Ovary (tissue), 10 donors: ENCODE measurements at places on chromosomes 7 and 10. TPM values are rescaled to one million over a fixed set of nuclear protein-coding genes. Genes with fewer than 3 reads are reported as not detected.

NRP1 gene
- total RNA-seq, result 109 TPM

DNA sequence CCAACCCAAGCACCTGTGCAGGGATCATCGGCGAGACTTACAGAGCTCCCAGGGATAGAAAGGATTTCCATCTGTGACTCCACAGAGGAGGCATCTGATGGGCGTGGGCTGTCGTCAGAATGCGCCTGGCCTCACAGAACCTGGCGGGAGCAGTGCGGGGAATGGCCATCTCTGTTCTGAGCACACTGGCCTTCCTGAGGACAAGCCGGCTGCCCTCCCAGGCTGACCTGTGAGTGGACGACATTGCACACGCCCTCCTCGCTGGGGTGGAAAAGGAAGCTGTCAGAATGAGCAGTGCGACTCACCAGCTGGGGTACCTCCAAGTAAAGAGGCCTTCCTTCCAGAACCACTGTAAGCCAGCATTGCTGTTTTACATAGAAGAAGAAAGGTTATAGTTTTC, 234.6 kb upstream of the PITRM1 start:
- no peak for DNase-seq

GRCh38 chr10:28807760-28808613, 130.7 kb downstream of the BAMBI start:
- DNase-seq, result no peak

- no peak for DNase-seq
Observed at GRCh38 chr7:106485031-106485551, 175.9 kb downstream of the CCDC71L start.

GRCh38 chr10:33273295-33274002, 61.0 kb downstream of the NRP1 start:
- peak; percentile 74 for DNase-seq

DNA sequence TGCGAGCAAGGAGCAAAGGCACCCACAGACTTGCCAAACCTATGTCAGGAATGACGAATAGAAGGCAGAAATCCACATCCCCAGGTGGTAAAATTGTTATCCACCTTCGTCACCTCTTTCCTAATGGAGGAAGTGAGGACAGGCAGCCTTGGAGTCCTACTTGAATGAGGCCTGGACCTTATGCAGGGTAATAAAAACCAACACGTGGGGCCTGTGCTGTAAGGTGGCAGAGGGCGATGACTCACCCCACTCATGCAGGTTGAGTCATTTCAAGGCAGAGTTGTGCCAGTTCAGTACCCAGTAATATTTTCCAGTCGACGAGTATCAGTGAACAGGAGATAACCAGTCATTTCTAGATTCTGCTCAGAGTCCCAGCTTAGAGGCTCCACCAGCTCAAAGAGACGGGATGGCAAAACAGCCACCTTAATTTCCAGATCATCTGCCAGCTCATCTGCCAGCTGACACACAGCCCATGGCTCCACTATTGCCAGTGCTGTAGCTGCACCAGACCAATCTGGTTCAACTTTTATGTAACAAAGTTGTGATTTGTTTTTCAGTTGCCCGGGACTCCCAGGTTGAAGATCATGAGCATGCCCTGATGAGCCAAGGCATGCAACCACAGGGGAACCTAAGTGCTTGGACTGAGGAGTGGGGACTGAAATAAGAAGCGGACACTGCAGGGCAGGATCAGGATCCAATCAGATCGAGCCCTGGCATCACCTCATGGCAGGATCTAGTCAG, 176.2 kb upstream of the ITGB1 start:
- no peak for DNase-seq

GRCh38 chr7:16944936-16945335, 63.2 kb upstream of the AGR3 start:
- no peak for DNase-seq

RTKN2 gene
- total RNA-seq, result 0.17 TPM

- DNase-seq, result no peak
Observed at GRCh38 chr7:19464241-19464640, 244.6 kb downstream of the POLR1F start.

DNA sequence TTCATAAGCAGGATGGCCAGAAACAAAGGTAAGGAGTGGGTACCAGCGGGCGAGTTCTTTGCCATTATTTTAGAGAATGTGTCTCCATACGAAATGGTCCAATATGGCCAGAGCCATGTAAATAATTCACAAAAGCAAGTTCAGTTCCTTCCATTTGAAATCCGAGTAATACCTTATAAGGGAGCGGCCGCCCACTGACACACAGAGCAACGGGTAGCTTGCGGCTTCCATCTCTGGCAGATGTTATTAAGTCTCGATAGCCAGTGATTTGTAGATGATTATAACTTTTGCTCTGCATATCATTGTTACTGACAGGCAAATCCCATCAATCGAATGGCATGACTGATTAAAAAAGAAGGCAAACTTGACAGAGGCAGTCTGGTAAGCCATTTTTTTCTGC, 63.2 kb downstream of the GFRA1 start:
- no peak for DNase-seq

DNA sequence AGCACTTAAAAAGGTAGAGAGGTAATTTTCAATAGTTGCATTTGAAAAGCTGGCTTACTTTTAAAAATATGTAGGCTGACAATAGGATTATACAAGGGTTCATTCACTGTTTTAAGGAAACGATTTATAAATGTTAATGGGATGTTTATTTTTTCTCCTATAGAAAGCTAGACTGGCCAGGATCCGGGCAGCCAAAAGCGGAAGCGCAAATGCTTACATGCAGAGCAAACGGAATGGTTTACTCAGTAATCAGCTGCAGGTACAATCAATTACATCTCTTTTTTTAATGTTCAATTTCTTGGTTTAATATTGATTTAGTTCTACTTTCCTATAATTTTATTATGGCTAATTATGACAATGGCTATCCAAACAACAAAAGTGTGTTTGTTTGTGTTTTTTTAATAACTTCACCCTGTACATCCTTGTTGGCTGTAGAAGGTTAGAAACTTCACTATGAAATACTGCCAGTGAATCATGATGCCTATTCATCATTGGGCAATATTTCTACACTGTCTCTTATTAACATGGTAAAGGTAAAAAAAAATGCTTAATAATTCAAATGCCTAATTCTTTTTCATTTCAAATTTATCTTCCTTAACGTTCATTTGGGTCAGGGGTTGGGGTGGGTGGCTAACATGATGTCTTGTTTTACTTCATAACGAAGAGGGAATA, 116.4 kb downstream of the TSPAN12 start:
- no peak for DNase-seq

- DNase-seq, result no peak
Observed at GRCh38 chr7:42746214-42746613, 165.7 kb downstream of the C7orf25 start.

CASP7 gene
- 18.3 TPM for total RNA-seq

GRCh38 chr10:103123282-103124024, 69.6 kb downstream of the NT5C2 start:
- DNase-seq, result no peak

DNA sequence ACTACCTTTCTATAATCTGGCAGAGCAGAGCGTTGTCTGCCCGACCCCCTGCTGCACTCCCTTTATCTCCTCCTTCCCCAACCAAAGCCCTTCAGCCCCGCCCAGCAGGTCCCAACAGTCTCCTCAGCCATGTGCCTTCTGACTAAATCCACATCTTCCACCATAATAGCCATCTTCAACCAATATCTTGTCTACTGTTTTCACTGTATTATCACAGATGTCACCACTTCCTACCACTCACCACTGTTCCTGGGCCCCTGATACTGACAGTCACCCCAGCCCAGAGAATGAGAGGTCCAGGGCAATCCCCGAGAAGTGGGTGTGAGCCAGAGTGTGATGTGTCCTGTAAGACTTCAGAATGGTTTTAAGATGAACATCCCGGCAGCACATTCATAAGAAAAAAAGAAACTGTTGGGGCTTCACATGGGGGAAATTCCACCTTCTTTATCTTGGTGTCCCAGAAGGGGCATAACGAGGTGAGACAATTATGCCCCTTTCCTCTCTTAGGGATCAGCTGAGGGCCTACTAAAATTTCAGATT, 25.3 kb downstream of the CCDC6 start:
- DNase-seq, result no peak

DNA sequence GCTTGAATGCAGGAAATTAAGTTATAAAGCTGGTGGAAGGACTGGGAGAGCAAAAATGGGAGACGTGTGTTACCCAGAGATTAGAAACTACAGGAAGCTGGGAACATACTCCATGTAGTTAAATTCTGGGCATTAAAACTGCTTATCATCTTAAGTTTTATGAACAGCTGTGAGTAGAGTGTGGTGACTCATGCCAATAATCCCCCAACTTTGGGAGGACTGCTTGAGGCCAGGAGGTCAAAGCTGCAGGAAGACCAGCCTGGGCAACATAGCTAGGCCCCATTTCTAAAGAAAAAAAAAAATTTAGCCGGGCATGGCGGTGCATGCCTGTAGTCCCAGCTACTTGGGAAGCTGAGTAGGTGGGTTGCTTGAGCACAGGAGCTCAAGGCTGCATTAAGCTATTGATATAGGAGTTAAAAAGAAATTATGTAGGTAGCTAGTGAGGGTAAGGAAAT, 56.2 kb upstream of the SEPHS1 start:
- no peak for DNase-seq

DNA sequence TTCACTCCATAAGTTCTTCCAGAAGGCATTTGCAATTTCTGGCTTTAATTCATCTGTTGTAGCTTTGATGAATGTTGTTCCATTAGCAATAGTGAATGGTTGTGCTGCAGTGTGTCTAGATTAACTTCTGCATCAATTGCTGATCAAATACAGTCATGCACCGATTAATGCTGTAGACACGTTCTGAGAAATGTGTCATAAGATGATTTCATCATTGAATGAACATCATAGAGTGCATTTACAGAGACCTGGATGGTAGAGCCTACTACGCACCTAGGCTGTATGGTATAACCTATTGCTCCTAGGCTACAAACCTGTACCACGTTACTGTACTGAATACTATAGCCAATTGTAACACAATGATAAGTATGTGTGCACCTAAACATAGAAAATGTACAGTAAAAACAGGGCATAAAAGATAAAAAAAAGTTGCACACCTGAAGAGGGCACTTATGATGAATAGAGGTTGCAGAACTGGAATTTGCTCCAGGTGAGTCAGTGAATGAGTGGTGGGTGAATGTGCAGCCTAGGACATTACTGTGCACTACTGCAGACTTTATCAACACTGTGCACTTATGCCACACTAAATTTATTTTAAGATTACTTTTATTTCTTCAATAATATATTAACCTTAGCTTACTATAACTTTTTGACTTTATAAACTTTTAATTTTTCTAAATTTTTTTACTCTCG, 170.7 kb downstream of the HERPUD2 start:
- DNase-seq, result no peak

FOXK1 gene
- total RNA-seq, result 37.5 TPM

AZGP1 gene
- total RNA-seq, result 0.34 TPM

- no peak for DNase-seq
Observed at GRCh38 chr10:99908512-99908911, 101.2 kb downstream of the DNMBP start.

- no peak for DNase-seq
Observed at GRCh38 chr10:50883629-50884028, 1.8 kb downstream of the A1CF start.

PARD3 gene
- total RNA-seq, result 43.1 TPM

DNA sequence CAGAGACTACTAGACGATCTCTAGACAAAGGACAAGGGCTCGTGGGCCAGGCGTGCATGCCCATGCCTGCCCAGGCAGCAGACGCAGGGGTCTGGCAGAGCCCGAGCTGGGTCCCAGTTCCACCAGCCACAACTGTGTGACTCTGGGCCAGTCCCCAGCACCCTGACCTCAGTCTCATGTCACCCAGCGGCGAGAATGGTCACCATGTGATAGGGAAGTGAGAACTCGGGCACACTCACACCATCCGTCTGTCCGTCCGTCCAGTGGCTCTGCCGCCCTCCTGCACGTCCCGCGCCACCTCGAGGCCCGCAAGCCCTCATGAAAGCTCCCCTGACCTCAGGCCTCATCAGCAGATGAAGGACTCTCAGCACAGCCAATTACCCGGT, 280.0 kb downstream of the ELFN1 start:
- DNase-seq, result no peak

CYP3A5 gene
- 2.9 TPM for total RNA-seq

- no peak for DNase-seq
Observed at GRCh38 chr7:138864667-138865066, 66.7 kb upstream of the ATP6V0A4 start.

- no peak for DNase-seq
Observed at GRCh38 chr7:35738889-35739288, 44.0 kb upstream of the HERPUD2 start.

DNA sequence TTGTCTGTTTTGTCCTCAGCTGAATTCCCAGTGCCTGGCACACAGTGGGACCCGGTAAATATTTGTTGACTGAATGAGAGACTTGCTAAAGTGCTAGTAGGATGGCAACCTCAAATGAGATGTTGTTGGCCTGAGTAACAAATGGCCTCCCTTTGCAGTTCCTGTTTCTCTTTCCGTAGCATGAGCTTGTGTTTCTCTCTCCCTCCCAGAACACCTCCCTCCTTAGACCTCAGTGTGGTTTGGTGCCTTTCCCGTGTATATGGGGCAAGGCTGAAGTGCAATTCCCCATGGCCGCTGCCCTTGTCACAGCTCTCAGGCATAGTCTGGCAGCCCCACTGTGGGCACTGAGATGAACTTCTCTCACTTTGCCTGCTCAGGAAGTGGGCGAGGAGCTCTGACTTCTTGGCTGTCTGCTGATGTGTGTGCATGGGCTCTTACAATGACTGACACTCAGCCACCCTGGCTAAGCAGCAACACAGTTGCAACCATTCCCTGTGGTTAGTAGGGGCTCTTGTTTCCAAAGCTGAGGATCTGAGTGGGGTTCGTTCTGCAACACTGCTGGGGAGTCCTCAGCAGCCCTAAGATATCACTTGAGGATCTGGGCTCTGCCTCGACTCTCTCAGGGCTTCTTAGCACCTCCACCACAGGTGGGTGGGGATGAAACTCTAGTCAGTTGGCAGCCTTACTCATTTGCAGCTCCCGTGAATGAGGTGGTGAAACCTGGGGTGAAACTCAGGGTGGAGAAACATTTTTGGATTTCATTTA, 136.1 kb downstream of the ICA1 start:
- no peak for DNase-seq
